Stimulated activated CD4-positive, alpha-beta T cell treated with anti-CD3 and anti-CD28 coated beads, Interleukin-1b, Interleukin-23, amount 100 ng/mL, for 24 hours (primary cell): ENCODE measurements at places on chromosomes 5 and 9.

DNA sequence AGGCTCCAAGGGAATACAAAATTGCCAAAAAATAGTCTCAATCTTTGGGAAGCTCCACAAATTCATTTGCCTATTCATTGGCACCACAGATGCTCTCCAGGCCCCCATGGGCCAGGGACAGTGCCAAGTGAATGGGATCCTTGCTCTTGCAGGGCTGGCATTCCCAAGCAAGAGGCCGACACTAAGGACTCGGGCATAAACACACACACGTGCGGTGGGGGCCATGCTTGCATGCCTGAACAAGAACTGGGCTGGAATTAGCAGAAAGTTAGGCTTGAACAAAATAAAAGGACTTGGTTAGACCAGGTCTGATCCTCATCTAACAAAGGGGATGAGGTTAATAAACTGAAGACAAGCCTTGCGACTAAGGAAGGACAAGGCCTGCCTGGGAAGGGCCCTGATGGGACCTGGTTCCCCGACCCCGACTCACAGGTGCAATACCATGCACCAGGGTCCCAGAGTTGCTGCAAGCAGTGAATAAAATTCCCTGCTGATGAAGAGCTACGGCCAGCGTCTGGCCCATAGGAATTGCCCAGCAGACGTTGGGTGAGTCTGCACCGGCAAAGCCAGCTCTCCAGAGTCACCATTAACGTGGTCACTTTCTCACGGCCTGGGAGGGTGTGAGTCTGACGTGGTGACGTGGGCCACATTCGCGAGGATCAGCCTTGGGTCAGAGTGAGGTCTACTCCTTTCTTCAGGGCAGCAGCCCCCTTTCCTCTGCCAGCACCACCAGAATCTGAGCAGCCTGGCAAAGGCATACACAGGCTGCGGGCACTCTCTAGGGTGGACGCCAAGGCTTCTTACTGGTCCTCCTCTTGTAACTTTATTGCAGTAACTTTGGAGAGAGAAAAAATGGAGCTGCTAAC lies 77.4 kb upstream of the FCN1 start:
- no peak for DNase-seq

DNA sequence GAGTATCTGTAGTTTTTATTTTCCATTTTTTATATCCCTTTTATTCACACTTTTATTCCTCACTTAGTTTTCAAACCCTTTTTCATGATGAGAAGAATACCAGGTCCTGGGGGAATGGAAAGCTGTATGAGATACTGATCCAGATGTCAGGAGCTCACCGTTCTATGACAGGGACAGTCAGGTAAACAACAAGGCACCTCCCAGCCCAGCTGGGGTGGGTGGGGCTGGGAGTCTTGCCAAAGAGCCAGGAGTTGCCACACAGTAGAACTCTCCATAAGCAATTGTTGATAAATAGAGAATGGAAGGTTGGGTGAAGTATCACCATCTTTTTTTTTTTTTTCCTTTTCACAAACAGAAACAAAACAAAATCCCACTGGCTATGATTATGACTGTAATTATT lies 225.8 kb downstream of the NSG2 start:
- no peak for DNase-seq

DNA sequence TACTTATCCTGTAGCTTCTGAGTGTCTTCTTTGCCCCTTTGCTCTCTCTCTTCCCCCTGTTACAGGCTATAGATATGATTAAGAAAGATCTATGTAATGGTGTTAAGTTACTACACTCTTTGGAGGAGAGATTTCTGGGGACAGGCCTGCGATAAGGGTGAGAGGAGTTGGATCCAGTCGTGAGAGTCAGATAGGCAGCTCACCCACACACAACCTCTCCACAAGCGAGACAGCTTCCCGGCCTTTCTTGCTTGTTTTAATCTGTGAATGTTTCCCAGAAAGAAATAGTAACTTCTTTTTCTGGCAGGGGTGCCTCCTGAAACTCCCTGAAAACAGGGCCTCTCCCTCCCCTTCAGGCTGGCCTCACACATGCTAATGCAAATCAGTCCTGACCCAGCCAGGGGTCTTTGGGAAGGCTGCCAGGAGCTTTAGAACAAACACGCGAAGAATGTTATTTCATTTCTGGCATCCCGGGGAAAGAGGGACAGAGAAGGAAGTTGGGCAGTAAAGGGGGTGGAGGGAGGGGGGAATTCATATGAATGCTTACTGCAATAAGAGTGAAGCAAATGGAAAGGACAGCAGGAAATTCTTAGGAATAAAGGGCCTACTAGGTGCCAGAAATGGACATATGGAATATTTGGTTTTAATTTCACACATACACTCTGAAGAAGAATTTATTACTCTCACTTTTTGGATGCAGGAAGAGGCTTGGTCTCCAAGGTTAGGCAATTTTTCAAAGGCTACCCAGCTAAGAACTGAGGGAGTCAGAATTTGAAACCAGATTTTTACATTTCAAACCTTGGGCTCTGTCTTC lies 215.8 kb upstream of the TRIM32 start:
- DNase-seq = no peak

GRCh38 chr5:82796643-82797416 lies 280.4 kb downstream of the TMEM167A start:
- no peak for DNase-seq

GRCh38 chr5:18314192-18314778 lies 680.0 kb downstream of the TAF11L14 start:
- DNase-seq = no peak

DNA sequence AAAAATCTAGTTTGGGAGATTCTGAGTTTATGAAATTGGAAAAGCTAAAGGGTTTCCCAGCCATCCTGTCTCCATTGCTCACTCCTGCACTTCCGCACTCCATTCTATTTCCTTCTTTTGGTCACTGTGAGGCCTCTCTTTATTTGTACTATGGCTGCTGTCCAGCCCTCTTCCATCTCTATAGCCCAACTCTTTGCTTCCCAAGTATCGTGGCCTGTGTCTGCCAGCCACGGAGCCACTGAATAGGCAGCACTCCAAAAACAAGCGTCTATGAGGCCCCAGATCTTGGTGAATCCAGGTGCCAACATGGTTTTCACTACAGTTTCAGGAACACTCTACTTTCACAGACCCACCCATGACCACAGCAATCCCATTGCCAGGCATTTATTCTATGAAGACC lies 37.2 kb downstream of the GRAMD2B start:
- DNase-seq = no peak

- no peak for DNase-seq
Observed at GRCh38 chr5:5407924-5408323, 14.6 kb upstream of the ICE1 start.

- no peak for DNase-seq
Observed at GRCh38 chr5:176153741-176154140, 84.5 kb upstream of the SIMC1 start.

DNA sequence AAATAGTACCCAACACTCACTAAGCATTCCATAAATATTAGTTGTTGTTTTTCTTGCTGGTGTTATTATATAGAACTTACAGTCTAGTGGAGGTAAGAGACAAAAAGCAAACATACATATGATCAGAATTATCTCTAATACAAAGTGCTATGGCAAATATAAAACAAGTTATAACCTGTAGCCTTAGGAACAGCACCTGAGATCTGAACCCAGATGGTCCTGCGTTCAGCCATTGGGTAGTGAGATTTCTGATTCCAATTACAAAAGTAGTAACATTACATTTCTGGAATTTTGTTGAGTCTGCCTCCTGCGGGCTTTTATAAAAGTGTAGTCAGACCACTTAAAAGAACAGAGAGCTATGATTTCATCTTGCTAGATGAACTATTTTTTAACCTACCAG lies 242.9 kb upstream of the ZNF462 start:
- DNase-seq = no peak

DNA sequence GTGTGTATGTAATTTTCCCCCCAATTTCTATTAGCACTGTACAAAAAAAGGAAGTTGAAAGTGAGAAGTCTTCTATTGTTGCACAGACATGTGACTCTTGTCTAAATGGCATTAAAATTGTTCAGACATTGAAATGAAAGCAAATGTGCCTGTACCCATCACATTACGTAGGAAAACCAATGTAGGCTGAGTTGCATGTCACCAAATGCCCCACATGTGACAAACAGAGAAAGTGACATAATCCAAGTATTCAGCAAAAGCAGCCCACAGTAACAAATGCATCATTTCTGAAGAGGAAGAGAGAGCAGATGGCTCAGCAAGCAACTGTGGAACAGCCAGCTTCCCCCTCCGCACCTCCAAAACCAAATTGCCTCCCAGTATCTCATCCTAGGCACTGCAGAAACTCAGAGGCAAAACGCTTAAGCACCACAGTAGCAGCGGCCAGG lies 161.5 kb upstream of the NR4A3 start:
- DNase-seq = no peak

GRCh38 chr9:89519366-89519805 lies 21.5 kb upstream of the SEMA4D start:
- no peak for DNase-seq

DNA sequence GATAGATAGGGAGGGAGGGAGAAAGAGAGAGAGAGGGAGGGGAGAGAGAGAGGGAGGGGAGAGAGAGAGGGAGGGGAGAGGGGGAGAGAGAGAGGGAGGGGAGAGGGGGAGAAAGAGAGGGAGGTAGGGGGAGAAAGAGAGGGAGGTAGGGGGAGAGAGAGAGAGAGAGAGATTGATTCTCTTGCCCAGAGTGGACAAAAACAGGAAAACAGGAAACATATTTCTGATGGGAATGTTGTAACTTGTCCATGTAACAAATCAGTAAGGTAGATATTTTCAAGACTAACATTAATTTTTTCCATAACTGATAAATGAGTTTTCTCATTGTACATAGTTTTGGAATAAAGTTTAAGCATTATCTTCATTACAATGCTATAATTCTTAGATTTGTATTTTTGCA lies 811.7 kb upstream of the GRAMD2B start:
- no peak for DNase-seq

GRCh38 chr5:16544607-16545374 lies 72.0 kb downstream of the RETREG1 start:
- no peak for DNase-seq

DNA sequence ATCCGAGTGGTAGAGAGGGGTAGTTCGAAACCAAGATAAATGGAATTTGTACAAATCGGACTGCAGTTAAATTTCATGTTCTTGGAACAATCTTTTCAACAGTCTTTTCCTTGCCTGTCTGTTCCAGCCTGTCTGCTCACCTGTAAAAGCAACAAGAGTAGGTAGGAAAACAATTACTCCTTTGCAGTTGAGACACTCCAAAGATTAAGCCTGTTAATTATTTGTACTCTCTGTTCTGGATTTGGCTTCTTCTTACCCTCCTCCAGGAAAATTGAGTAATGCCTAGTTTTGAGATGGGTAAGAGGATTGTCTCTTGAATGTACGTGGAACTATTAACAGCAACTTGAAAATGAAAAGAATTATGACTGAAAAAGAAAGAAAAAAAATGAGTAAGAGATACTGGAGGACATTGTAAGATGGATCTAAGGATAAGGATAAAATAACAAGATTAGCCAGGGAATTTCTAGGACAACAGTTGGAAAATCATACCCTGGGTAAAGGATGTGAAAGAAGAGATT lies 24.3 kb downstream of the SPAAR start:
- no peak for DNase-seq

DNA sequence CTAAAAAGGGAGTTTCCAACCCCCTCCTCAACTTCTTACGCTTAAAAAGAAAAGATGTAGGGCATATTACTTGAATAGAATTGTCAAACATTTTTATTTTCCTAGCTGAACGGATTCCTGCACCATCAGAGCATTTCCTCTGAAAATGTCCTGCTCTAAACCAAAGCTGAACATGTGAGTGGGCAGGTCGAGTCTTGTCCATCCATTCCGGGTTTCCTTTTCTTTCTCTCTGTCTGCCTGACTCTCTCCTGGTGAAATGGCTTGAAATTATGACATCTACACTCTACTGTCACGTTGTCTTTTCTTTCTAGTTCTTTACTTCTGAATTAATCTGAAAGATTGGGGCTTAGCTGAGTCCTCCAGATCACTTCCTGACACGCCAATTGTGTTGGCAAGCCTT lies 39.2 kb upstream of the PTPN3 start:
- DNase-seq = no peak

- DNase-seq = no peak
Observed at GRCh38 chr9:18874069-18874468, 158.9 kb downstream of the SAXO1 start.

DNA sequence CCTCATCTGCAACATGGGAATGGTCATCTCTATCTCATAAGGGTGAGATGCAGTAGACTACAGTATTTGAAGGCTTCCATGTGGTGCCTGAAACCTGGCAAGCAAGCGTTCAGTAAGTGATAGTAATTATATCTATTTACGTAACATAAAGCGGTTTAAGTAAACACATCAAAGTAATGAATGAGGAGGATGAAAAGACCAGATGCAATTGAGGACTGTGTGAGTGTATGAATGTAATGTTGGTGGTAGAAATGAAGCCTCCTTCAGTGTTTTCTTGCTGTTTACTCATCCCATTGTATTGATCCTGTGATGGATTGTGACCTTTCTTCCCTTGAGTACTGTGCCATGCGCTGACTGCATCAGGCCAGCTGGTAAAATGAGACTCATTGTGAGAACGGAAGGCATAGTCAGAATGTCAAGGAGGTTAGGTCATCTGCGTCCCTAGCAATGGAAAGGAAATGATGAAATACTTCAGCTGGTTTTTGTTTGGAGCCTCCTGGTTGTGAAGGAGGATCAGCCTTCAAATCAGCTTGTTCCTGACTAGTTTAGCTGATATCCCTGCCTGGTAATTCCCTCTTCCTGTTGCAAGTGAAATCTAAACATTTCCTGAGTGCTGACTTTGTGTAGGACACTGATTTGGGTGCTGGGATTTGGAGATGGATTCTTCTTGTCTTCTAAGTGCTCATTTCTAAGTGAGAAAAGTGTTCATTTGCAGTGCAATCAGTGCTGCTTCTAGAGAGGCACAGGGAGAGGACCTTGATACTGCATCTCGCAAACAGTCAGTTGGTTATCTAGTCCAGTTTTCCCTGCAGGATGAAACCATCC lies 35.6 kb downstream of the TNFSF8 start:
- DNase-seq = no peak

GRCh38 chr9:7139886-7140285 lies 382.1 kb downstream of the KDM4C start:
- no peak for DNase-seq

GRCh38 chr5:102930244-102930643 lies 175.1 kb downstream of the PAM start:
- DNase-seq = no peak

DNA sequence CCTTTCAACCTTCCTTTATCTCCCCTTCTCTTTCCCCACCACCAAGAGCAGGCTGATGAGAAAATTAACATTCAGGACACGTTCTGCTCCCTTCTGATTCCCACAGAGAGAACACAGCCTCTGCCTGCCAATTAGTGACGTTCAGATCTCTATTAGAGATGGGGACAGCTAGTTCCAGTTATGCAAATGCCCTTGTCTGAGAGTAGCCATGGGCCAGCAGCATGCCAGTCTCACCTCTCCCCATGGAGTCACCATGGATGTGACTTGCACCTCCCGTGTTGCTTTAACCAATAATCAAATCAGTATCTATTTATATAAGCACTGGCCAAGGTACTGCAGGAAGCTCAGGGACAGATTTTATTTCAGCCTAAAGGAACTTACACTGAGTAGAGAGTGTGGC lies 61.3 kb downstream of the KCNIP1 start:
- DNase-seq = no peak

- no peak for DNase-seq
Observed at GRCh38 chr5:154734370-154735248, 20.6 kb upstream of the LARP1 start.
